A549 treated with Mapracorat at 1 μM for 4 hours (cell line): ENCODE measurements at places on chromosomes 13 and 19. TPM values are rescaled to one million over a fixed set of nuclear protein-coding genes. Genes with fewer than 3 reads are reported as not detected.

FXYD5 gene
- 196 to 227 TPM (median 204 TPM) in 5 replicates for total RNA-seq

NLRP5 gene
- total RNA-seq = not detected in 5 replicates

CEACAM1 gene
- total RNA-seq = 2.0 to 3.8 TPM (median 2.1 TPM) in 5 replicates

ZNF574 gene
- total RNA-seq = 29.6 to 38.8 TPM (median 36.5 TPM) in 5 replicates

INTS6 gene
- 8.0 to 10.8 TPM (median 9.0 TPM) in 5 replicates for total RNA-seq

PGLYRP1 gene
- not detected in 5 replicates for total RNA-seq

PIH1D1 gene
- 85.8 to 96.7 TPM (median 90.5 TPM) in 5 replicates for total RNA-seq

NKPD1 gene
- total RNA-seq = 0.33 to 0.73 TPM (median 0.57 TPM) in 5 replicates
